ENCODE measurements at places on chromosomes 12 and 14.

- DNase-seq: no peak
Measured at GRCh38 chr14:100740196-100740825, 13.6 kb downstream of the DLK1 start.

GRCh38 chr14:37597538-37597913 lies 2.1 kb downstream of the TTC6 start:
- no peak for DNase-seq

DNA sequence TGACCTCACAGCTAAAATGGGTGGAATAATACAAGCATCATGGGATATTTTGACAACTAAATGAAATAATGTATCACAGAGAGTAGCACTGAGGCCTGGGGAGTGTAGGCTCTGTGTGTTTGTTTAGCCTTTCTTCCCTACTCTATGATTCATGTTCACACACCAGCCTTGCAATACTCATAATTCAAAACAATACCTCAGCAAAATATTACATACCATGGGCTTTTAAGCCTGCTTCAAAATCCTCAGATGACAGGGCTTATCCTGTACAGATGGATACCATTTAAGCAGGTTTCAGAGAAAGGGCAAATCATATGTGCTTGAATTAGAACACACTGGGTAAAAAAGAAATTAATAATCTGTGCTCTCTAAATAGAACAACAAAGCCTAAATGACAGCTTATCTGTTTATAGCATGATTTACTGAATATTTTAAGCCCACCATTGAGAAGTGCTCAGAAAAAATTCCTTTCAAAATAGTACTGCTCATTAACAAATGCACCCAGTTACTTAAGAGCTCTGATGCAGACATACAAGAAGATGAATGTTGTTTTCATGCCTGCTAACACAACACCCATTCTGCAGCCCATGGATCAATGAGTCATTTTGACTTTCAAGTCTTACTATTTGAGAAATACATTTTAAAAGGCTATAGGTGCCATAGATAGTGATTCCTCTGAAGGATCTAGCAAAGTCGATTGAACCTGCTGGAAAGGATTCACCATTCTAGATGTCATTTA lies 84.9 kb upstream of the ADAMTS20 start:
- no peak for DNase-seq

- DNase-seq: peak; percentile 1
Measured at GRCh38 chr12:54723379-54724256, 75.5 kb upstream of the DCD start.

DNA sequence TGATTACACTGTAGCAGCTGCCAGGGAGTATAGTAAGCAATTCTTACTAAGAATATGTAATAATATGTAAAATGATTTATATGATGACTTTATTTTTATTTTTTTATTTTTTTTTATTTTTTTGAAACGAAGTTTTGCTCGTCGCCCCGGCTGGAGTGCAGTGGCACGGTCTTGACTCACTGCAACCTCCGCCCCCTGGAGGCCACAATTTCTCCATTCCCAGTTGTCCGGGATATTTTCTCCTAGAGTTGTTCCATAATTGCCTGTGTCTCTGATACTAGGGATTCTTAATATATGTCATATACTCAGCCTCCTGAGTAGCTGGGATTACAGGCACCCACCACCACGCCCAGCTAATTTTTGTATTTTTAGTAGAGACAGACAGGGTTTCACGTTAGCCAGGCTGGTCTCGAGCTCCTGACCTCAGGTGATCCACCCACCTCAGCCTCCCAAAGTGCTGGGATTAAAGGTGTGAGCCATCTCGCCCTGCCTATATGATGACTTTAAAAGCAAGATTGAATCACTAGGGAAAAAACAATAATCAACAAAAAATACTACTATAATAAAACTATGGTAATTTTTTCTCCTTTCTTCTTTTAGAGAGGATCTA lies 12.2 kb upstream of the ITPR2 start:
- DNase-seq: no peak

DNA sequence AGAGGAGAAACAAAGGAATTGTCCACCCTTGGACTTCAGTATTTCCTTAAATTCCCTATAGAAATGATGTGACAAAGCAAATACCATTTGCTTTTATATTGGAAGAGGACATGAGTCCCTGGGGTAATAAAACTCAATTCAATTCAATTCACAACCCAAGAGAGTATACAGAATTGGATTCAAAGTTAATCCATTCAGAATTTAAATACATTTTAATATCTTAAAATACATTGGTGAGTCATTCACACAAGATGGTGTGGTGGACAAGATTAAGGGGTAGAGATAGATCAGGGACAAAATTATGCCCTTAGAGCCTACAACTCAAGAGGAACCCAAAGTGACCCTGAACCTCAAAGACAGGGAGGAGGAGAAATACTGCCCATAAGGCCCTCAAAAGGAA lies 495.0 kb upstream of the TMPO start:
- no peak for DNase-seq

DNA sequence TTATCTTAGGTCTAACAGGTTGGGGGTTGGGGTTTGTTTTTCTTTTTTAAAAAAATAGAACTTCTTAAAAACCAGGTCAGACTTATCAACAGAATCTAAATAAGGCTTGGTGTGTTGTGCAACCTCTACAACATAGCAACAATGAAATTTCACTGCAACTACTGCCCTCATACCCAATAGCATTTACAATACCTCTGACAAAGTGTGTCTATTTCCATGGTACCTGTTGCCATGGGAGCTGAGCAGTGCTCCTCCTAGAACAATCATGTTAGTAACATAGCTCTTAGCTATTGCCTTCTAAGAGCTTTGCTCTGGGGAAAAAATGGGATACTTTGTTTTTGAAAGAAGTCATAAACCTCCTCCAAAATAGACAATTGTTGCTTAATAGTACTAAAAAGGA lies 103.3 kb upstream of the CCDC175 start:
- no peak for DNase-seq

DNA sequence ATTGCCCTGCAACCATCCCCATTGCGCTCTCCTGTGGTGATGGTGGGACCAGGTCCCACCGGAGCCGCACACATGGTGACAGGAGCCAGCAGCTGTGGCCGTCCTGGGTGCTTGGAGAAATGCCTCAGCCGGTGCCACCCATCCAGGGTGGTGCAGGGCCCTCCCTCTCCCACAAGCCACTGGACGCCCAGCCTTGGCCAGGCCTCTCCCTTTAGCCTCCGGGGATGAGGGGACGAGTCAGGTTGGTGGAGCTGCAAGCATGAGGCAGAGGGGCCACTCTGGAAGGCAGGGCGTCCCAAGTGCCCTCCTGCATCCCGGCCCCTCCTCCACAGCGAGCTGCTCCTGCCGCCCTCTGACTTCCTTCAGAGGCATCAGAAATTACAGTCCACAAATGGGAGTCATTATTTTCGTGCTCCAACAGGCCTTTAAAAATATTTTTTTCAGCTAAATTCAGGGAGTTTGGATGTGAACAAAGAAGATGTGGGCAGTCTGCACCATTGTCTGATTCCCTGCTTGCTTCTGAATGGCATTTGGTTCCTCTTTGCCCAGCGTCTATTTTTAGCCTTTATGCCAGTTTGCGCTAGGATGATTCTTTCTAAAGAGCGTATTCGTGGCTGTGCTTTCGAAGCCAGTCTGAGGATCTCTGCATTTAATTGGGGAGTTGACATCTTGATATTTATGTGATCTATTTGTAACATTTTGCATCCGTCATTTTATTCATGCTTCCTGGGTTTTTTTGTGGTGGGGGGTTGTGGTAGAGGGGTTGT lies 189.4 kb downstream of the ADGRD1 start:
- no peak for DNase-seq

DNA sequence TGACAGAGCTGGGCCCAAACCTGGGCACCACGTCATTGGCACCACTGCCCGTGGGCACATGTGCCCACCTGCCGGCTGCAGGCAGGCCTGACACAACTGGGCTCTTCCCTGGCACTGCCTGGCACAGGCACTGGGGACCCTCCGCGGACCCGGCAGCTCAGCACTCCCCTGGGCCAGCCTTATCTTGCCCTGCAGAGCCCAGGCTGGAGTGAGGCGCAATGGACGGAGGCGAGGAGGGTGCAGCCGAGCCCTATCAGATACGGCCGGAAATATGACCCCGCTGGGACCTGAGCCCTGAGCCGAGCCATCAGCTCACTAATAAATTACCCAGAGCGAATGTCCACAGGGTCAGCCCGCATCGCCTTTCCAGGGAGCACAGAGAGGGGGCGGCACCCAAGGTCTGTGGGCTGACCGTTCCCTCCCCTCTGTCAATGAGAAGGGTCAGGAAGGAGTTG lies 1.7 kb upstream of the C14orf180 start:
- no peak for DNase-seq

- no peak for DNase-seq
Measured at GRCh38 chr12:77954206-77954555, 123.5 kb downstream of the NAV3 start.

DNA sequence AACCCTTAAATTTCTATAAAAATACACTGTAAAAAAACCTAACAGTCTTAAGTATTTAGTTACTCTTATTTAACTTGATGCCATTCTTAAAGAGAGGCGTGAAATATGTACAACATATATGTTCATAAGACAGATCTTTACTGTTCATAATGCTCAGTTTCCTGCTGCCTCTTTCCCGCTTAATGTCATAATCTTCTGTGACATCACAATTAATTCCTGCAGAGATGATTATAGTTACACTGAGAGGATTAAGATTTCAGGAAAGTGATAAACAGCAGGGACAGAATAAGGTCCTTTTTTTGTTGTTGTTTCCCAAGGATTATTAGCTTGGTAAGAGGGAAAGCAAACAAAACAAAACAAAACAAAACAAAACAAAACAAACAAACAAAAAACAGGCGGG lies 801.4 kb downstream of the FLRT2 start:
- DNase-seq: no peak

DNA sequence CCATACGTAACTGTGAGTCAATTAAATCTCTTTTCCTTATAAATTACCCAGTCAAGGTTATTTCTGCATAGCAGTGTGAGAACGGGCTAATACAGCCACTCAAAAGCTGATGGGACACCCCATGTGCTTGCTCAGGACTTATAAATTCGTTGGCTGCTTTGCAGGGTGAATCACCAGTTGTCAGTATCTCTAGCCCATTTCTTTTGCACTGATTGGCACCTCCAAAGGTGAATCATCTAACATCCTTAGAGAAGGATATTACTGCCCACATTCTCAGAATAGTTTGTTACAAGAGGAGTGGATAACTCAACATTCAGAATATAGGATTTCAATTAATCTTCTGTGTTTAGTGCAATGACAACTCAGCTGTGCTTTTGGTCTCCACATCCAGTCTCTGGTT lies 601.5 kb downstream of the KCNH5 start:
- DNase-seq: no peak

GRCh38 chr12:75982979-75983660 lies 48.5 kb downstream of the PHLDA1 start:
- DNase-seq: no peak

DNA sequence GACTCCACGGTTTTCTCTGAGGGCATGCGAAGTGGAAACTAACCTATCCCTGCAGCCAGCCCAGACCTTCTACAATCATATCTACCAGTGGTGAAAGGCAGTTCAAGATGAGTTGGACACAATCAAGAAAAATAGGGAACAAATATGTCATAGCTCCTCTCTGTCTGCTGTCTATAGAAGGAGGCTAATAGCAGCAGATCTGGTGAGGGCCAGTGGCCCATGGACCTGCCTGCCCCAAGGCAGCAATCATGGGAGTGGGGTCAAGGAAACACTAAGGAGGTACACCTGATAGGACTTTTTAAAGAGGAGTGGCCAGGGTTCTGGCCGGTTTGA lies 149.5 kb downstream of the PRKCH start:
- DNase-seq: no peak

DNA sequence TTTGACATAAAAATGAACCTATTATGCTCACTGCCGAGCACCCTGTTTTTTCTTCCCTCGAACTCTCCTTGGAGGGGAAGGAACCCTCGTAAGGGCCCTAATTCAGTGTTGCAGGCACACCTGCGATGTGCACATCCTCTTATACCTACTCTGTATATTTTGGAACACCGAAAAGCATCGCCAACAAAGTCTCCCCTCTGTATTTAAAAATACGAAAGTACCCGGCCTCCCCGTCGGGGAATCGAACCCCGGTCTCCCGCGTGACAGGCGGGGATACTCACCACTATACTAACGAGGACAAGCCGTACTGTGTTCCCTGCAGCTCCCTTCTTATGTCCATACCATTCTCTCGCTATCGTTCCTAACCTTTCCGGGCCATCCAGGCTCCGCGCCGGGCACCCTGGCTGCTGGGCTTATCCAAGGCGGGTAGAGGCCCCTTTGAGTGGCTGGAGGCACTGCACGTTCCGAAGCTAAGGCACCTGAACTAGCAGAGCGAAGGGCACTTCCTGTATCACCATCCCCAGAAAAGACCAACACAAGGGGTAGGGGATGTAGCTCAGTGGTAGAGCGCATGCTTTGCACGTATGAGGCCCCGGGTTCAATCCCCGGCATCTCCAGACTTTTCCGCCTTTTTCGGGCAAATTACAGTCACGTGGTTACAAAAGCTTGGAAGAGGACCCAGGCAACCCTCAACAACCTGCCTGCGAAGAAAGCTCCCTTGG lies 25.1 kb upstream of the UBC start:
- DNase-seq: peak; percentile 73

DNA sequence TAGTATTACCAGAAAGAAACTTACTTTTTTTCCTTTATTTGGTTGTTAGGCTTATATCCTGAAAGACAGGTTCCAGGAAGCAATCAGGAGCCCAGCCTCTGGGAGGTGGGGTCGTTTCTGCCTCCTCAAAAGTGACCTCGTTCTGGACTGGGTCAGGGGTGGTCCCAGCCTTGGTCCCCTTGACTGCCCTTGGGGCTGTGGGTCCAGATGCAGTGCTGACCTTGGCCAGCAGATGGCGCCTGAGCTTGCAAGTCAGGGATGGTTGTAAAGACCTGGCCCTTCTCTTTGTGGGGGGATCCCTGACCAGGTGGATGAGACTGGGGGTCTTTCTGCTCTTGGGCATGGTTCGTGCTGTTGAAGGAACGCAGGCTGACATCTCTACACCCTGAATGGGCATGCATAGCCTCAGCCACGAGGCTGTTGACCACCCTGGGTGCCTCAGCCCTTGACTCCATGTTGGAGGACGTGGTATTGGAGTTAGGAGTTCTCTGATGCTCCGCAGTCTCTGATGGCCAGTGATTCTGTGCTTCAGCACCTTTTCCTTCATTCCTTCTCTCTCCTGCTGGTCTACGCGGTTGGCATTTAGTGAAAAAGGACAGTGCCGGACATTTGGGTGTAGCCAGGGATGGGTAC lies 62.4 kb downstream of the ADCK1 start:
- peak; percentile 55 for DNase-seq

DNA sequence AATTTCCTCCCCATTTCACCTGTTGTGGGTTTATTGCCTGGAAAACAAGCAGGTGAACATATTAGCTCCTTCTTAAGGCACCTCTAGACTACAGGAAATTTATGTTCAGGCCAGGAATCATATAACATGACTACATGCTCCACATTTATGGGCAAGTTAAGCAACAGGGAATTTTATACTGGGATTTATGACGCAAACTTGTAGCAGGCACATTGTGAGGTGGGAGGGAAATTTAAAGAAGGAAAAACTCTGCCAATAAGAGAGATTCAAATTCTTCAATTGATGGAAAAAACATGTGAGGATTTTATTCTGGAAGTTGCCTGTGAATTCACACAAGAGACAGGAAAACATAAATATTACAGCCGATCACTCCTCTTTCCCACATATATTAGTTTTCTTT lies 93.9 kb downstream of the TBC1D30 start:
- DNase-seq: no peak

- no peak for DNase-seq
Measured at GRCh38 chr12:118958520-118958919, 22.8 kb upstream of the SRRM4 start.
